ENCODE measurements at places on chromosomes 2 and 18.

GRCh38 chr18:50447952-50448351, 73.1 kb downstream of the SKA1 start:
- no peak for DNase-seq

DNA sequence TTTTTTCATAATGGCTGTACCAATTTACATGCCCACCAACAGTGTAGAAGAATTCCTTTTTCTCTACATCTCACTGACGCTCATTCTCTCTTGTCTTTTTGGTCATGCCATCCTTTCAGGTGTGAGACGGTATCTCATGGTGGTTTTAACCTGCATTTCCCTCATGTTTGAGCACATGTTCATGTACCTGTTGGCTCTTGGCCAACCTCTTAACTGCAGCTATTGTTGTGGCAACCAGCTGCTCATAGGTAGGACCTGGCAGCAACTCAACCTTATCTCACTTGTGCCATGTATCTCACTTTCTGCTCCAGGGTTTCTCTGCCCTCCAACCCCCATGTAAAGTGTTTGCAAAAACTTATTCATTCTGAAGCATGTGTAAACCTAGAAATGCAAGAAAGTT, 167.5 kb downstream of the UPP2 start:
- no peak for DNase-seq

DNA sequence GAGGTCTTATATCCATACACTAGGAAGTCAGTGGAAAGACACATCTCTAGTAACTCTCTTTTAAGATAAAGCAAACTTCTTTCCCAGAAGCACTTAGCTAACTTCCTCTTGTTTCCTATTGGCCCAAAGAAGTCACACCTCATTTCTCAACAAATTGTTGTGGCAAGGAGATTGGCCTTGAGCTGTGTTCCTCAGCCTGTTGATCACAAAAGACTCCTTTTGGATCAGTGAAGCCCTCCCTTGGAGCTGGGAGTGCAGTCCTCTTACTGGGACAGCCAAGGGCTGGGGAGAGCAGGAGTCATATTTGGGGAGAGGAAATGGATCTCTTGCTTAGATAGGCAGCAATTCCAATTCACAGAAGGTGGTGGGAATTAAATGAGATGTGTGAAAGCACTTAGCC, 51.2 kb upstream of the DAPL1 start:
- DNase-seq = no peak

DNA sequence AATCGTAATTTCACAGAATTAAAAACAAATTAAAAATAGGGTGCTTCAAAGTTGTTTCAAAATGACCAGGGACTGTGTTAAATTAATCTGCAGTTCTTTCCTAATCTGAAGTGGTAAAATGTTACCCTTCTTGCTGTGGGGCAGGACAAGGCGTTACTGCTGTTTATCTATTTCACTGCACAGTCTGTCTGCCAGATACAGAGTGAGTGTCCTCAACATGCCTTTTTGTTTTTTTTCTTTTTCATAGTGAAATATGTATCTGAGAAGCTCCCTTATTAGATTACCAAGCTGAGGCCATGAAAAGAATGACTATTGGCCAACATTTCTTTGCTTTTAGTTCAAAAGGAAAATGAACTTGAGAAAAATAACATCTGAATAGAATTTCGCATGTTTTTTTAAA, 38.0 kb downstream of the KCTD1 start:
- peak; percentile 17 for DNase-seq

- DNase-seq = peak; percentile 94
Measured at GRCh38 chr18:58362027-58362575, 266.8 kb downstream of the ALPK2 start.

GRCh38 chr2:27931361-27931950, 40.9 kb downstream of the BABAM2 start:
- no peak for DNase-seq

- no peak for DNase-seq
Measured at GRCh38 chr2:157891643-157892041, 15.5 kb upstream of the ACVR1 start.
